ENCODE measurements at places on chromosomes 7 and 10.

GRCh38 chr7:70285187-70285586, 686.9 kb downstream of the AUTS2 start:
- no peak for DNase-seq

DNA sequence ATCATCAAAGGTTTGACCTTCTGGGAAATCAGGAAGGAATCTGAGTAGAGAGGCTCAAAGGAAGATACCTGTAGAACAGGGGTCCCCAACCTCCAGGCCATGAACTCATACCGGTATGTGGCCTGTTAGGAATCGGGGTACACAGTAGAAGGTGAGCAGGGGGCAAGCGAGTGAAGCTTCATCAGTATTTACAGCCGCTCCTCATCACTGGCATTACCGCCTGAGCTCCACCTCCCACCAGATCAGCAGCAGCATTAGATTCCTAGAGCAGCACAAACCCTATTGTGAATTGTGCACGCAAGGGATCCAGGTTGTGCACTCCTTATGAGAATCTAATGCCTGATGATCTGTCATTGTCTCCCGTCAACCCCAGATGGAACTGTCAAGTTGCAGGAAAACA, 158.5 kb upstream of the CACNA2D1 start:
- no peak for DNase-seq

GRCh38 chr10:91975438-91975837, 51.9 kb downstream of the BTAF1 start:
- DNase-seq: peak; percentile 17

GRCh38 chr10:48736596-48736995, 51.9 kb downstream of the WDFY4 start:
- no peak for DNase-seq

DNA sequence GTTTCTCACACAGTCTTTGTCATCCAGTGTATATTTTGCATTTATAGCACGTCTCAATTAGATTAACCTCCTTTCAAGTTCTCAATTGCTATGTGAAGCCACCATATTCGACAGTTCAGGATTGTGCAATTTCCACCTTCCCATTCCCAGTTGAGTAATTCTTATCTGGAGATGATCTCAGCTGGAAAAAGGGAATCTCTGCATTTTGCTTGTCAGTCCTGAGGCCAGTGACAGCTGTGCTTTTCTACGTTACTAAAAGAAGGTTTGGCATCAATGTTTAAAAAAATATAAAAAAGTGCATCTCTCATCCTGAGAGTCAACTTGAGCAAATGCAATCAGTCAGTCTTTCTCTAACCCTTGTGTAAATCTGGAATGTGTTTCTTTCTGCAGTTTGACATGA, 247.7 kb downstream of the PRKG1 start:
- DNase-seq: peak; percentile 15

- no peak for DNase-seq
Measured at GRCh38 chr7:135965602-135966001, 11.6 kb downstream of the MTPN start.

DNA sequence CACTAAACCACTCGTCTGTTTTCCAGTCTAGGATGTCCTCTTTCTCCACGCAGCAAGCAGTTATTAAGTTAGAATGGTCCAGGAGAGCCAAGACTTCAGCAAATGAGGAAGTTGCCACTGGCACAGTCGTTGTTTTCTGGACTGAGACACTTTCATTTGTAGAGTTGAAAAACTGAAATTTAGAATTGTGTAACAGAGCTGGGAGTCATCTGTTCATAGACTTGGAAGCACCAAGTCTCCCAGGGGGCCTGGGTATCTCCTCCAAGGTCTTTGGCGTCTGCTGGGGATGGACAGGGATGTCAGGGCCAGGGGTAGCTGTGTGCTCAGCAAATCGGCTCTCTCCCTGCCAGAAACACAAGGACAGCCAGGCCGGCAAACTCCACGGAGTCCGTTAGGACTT, 208.4 kb downstream of the FANK1 start:
- DNase-seq: no peak

DNA sequence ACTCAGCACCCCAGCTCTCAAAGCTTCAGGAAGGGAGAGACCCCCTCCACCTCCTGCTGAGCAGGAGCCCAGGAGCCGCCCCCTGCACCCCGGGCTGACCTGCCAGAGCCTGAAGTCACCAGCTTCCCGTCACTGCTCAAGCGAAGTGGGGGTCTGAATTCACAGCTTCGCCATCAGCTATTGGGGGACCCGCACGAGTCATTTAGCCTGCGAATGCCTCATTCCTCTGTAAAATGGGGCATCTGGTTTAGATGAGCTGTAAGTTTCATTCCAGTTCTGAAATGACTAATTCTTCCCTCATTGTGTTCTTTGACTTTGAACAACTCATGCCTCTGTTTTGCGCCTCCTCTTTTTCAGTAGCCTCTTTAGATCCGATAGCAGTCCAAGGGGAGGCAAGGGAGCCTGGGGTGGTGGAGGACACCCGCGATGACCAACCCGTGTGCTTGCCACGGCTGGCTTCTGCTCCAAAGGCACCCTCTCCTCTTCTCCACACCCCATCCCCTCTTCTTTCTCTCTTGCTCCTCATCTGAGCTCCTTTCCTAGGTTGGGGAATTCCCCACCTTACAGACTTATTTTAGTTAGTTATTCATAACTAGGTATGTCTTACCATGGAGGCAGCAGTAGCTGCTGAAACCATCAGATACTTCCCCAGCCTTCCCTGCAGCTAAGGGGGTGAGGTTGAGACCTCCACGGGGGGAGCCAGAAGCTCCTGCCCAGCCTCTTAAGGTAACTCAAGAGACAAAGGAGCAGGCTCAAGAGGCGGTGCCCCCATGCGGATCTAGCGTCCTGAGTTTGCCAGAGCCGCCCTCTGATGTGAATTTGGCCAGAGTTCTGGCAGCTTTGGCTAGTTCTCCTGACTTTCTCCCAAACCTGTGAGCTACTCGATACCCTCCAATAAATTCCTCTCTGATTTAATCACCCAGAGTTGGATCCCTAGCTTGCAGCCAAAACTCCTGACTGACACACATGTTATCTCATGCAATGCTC, 47.7 kb downstream of the RBM17 start:
- peak; percentile 68 for DNase-seq

DNA sequence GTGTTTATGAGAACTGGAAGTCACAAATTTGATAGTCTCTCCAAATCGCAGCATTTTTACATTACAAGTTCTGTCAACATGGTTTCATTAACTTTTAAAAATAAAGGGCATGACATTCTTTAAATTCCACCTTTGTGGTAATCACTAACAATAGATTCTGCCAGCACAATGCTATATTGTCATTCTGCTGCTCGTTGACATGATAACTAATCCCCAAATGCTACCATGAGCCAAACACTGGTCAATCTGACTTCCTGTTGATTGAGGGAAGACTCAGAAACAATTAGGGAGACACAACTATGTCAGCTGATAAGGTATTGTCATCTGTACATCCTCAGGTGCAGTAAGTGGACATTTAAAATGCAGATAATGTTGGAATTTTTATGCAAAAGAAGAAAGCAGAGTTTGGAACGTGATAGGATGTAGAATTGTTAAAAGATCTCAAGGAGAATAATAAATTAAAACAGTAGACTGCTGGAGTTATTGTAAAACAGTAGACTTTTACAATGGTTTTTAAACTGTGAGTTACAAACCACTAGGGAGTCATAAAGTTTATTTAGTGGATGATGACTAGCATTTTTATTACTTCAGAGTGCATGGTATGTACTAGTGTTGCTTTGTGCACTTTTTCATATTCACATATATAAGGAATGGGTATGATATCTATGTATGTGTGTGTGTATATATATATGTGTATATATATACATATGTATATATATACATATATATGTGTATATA, 126.4 kb upstream of the DKK1 start:
- DNase-seq: no peak

DNA sequence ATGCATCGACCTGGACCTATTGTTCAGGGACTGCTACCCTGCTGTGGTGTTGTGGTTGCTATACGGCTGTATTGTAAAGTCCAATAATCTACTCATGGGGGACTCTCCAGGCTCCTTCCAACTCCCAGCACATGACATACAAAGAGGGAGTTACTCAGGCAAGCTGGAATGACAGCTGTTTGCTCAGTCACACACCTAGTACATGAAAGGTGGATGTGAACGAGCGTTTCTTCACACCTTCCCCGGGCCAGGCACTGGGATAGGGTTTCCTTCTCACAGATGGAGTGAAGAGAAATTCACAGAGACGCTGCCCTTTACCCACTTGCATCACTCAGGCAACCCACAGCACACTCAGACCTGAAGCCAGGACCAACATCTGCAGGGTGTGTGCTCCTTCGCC, 215.7 kb downstream of the TNS3 start:
- DNase-seq: no peak

Measured in M059J (cell line).